ENCODE measurements at places on chromosomes 3 and 15. TPM values are rescaled to one million over a fixed set of nuclear protein-coding genes. Genes with fewer than 3 reads are reported as not detected.

The KLHL40 gene
- not detected for polyA plus RNA-seq

GRCh38 chr3:158766364-158766763, 34.1 kb upstream of the RARRES1 start:
- no peak for DNase-seq

The GXYLT2 gene
- 1.2 TPM for polyA plus RNA-seq

GRCh38 chr15:27043770-27044169, 72.8 kb downstream of the GABRG3 start:
- DNase-seq, result no peak

DNA sequence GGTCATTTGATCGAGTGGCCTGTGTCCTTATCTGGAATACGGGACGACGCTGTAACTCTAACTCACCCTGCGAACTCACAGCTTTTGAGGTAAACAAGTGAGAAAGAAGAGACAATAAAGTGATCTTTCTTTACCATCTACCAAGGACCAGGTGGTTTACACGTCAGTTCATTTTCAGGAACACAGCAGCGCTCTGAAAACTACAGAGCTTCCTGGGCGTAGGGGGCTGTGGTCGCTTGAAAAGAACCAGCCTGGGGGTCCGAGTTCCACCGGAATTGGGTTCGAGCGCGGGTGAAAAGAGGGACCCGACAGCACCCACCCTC, 357 bp downstream of the KIAA1143 start:
- peak; percentile 19 for DNase-seq

DNA sequence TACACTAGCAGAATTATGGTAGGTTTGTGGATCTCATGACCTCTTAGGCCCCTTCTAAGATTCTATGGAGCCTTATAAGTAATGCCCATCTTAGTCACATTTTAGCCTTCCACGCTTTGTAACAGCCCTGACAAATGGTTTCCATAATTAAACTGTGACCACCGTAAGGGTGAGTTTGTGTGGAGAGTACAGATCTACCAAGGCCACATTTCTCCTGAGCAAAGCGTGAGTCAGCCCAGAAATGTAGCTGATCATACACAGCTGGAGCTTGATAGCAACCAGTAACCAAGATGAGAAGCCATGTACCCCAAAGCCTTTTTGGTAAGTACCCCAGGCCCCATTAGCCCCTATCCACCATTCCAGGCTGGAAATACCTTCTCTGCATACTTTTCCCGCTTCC, 31.7 kb downstream of the CHAC1 start:
- DNase-seq, result peak; percentile 95

The LRTM1 gene
- polyA plus RNA-seq, result not detected

DNA sequence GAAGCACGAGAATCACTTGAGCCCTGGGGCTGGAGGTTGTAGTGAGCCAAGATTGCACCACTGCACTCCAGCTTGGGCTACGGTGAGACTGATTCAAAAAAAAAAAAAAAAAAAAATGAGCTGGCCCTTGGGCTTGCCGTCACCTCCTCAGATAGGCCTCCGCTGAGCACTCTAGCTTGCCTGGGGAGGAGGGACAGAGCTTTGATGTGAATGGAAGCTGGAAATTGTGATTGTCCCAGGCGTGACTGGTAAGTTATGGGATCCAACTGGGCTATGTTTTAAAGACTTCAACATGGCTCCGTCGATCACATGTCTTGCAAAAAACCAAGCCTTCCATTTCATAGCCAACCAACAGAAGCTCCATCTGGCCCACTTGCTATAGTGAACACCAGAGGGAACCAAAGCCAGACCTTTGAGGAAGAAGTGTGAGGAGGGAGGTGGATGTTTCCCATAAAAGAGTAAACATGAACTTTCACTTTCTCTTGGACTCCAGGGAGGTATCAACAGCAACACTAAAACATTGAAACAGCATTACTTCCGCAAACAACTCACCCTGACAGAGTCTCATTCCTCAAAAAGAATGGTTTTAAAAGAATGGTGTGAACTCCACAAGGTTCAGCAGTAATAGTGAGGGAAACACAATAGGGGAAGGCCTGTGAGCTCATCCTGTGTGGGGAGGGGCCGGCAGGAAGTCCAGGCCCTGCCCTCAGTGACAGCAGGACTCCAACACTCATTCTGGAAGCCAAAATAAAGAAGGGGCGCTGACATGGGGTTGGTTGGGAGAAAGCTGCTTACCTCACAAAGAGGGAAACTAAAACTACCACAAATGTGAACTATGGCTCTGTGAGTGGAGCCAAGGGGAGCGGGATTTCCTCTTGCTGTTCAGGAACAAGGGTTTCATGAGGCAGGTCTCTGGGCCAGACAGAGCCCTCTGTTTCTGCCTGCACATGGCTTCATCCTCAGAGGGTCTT, 59.2 kb upstream of the IL12A start:
- peak; percentile 81 for DNase-seq

DNA sequence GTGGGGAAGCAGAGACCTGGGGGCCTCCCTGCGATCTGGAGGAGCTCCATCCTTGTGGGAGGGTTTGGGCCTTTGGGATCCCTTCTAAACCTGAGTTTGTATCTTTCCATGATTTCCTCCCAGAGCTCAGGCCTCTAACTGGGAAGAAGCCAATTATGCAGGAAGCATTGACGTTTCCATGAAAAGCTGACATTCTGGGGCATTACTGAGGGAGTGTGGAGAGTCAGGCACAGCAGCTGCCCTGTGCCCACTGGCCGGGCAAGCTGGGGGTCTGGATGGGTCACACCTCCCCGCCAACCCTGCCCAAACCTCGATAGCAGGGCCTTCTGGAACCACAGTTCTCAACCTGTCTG, 74.9 kb downstream of the EFCAB12 start:
- no peak for DNase-seq

DNA sequence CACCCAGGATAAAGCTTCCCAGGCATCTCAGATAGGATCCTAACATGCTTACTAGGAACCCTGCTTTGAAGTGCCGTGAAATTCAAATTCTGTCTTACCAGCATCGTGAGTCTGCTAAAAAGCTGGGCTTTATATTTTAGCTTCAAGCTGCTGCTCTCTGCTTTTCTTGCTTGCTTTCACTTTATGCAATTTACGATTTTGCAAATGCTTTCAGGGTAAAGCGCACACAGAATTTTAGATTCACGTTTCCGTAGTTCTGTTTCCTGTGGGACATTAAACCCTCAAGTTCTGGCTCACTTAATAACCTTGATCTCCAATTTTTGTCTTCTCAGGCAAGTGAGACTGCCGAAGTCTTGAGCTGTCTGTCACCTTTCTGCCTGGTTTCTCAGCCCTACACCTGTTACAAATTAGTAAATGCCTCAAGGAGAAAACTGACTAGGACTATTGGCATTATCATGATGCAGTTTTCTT, 170.5 kb upstream of the TGFBR2 start:
- peak; percentile 53 for DNase-seq

DNA sequence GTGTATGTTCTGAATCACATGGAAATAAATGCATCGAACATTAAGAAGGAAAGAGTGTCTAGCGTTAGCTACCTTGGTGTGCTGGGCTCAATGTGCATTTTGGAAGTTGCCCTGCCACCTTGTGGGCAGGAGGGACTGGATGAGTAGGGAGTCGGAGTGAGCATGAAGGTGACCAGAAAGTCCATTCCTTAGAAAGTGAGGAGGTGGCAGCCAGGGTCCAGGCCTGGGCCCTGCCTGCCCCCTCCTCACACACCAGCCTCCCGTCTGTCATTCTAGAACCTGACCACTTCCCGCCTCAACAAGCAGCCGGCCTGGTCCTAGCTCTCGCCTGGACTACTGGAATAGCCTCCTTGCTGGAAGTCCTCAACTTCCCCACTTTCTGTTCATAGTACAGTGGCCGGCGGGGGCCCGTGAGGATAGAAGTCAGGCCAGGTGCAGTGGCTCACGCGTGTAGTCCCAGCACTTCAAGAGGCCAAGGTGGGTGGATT, 10.2 kb upstream of the GATA2 start:
- peak; percentile 10 for DNase-seq

The DISP2 gene
- polyA plus RNA-seq, result 0.51 TPM

GRCh38 chr3:30741889-30742288, 135.5 kb downstream of the TGFBR2 start:
- no peak for DNase-seq
